Peyer's patch (tissue), 4 donors: ENCODE measurements at places on chromosomes 4 and X. TPM values are rescaled to one million over a fixed set of nuclear protein-coding genes. Genes with fewer than 3 reads are reported as not detected.

The ATP1B4 gene
- total RNA-seq = not detected

DNA sequence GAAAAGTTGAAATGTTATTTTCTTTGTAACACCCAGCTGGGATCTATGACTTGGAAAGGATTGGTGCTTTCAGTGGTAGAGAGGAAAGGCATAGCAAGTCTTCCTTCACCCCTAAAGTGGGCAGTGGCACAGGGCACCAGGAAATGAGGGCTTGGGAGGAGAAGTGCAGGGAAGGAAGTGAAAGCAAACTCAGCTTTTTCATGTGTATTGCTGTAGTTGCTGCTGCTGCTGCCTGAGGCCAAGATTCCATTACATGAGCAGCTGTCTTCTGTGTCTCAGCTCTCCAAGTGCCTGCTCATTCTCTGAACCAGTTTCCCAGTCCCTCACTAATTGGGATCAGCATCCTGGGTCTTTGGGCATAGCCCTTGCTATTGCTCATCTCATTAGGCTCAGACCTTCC lies 2.6 kb downstream of the HCCS start:
- DNase-seq = peak; percentile 26

The MAD2L1 gene
- 6.7 TPM for total RNA-seq

The FAM9C gene
- total RNA-seq = not detected

DNA sequence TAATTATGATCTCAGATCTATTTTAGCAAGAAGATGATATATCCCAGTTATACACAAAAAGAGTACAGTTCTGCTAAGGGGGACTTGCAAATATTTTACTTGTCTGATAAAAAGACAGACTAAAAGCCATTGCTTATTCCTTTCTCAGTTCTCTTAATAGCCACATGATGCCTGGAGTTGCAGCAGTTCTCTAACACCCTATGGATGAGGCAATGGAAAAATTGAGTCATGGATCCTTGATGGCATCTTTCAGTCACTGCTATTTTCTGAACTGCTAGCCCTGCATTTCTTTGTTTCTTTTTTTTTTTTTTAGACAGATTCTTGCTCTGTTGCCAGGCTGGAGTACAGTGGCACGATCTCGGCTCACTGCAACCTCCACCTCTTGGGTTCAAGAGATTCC lies 1956.7 kb downstream of the C4orf33 start:
- no peak for DNase-seq

DNA sequence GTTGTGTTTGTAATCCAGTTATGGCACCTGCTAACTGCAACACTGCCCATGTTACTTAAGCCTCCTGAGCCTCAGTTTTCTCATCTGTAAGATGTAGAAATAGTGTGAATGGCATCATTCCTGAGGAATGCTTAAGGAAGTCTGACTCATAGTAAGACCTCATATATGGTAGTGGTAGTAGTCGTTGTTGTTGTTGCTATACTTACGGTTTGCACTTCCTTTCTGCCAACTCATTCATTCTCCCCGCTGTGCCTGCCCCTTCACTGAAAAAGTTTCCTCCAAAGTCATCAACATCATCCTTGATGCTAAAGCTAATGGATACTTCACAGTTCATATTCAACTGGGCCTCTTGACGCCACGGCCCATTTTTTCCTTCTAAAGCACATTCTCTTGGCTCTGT lies 54.2 kb upstream of the SPANXN3 start:
- DNase-seq = no peak

DNA sequence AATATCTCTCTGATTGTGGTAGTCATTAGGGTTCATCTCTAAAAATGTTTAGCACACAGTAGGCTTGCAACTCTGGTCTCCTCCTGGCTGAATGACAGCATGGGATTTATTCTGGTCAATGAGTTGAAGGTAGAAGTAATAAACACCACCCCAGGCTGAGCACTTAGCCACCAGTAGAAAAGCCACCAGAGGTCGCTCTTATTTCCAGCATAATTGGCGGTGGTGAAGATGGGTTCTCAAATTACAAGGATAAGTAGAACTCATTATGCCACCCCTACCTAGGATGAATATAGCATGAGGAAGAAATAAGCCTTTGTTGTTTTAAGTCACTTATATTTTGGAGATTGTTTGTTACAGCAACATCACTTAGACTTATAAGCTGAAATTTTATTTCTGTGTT lies 302.7 kb downstream of the GPM6A start:
- DNase-seq = no peak

GRCh38 chrX:25851141-25851540 lies 287.0 kb upstream of the MAGEB18 start:
- DNase-seq = no peak

DNA sequence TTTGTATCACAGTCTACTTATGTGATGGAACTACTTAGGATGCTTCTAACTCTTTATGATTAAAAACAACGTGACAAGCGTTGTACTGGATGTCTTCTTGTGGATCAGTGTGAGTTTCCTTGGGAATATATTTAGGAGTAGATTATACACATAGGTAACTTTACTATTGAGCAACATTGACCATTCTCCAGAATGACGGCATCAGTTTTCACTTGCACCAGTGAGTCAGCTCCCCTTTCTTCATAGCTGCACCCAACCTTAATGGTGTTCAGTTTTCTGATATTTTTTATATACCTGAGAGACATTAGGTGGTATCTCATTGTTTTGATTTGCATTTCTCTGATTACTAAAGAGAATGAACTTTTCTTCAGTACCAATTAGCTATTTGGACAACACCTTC lies 343.9 kb downstream of the ADGRL3 start:
- no peak for DNase-seq

GRCh38 chr4:43855283-43855682 lies 593.3 kb downstream of the KCTD8 start:
- DNase-seq = no peak

- DNase-seq = no peak
These were observed 48.6 kb upstream of the RASSF6 start for GRCh38 chr4:73668782-73669201.

The CXCL10 gene
- 1.8 TPM for total RNA-seq

The C4orf36 gene
- total RNA-seq = 1.7 TPM

GRCh38 chr4:140003876-140004548 lies 150.0 kb downstream of the MAML3 start:
- no peak for DNase-seq

- no peak for DNase-seq
These were observed 684.0 kb upstream of the PRKX start for GRCh38 chrX:4397471-4397870.

The DCAF12L2 gene
- total RNA-seq = not detected

DNA sequence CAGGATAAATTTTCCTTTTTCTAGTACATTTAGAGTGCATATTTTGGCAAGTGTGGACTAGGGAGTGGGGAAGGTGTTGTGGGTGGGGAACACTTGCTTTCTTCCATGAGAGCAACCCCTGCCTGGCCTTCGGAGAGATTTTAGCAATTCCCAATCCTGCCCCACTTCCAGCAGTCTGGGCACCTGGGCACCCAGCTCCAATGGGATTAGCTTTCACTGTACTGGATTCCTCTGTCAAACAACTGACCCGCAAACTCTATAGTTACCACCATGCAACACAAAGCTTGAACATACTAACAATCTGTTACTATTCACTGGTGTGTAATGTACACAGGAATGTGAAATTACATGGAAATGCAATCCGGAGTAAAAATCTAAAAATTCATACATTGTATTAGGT lies 50.3 kb downstream of the SH3RF1 start:
- DNase-seq = no peak

The C1QTNF7 gene
- total RNA-seq = 2.4 TPM

DNA sequence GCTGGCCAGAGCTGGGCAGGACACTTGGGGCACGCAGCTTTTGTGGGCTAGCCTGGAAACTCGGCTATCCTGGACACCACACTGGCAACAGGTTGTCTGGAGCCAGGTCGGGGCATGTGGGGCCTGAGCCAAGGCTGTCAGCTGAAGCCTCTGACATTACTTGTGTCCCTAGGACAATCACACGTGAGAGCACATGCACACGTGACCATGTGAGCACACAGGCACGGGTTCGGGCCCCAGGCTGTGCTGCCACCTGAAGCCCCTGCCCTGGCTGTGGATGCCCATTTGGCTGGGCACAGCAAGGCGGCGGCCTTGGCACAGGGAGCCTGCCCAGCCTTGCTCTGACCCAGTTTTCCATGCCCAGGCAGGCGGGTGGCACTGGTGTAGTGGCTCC lies 8.7 kb upstream of the FGFR3 start:
- DNase-seq = no peak

- no peak for DNase-seq
These were observed 18.7 kb downstream of the FLNA start for GRCh38 chrX:154355776-154356140.

GRCh38 chr4:168822481-168822880 lies 187.6 kb downstream of the CBR4 start:
- DNase-seq = no peak

The HELT gene
- not detected for total RNA-seq

DNA sequence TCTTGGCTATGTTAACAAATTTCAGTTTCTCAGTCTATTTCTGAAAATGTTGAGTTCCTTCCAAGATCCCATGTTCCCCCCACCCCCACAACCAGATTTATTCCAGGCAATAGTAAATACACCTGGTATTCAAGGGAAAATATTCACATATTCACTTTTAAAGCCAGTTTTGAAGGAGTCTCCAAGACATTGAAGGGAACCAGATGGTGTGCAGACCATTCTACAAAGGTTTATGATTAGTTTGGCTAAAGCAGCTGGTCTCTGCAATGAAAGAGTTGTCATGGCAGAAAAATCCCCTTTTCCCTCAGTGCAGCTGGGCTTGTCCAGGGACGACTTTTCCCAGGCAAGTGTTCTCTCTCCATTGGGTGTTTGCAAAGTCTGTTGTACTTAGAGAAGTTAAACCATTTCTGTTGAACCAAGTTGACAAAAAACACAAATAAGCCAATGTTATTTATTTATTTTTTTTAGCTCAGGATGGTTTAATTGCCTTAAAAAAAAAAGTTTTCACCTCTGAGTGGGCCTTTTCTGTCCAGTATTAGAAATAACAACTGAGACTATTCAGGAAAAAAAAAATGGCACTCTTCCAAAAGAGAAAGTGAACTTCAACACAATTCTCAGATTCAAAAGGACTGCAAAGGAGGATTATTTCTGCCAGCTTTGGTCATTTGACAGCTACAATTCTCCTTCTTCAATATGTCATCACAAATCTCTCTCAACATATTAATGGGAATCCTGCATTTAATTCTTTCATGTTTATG lies 410.6 kb downstream of the IL1RAPL1 start:
- no peak for DNase-seq

- DNase-seq = no peak
These were observed 105.0 kb upstream of the ANKRD50 start for GRCh38 chr4:124817531-124817930.

GRCh38 chr4:27429364-27429871 lies 568.8 kb downstream of the STIM2 start:
- DNase-seq = no peak

The CC2D2A gene
- total RNA-seq = 7.3 TPM

DNA sequence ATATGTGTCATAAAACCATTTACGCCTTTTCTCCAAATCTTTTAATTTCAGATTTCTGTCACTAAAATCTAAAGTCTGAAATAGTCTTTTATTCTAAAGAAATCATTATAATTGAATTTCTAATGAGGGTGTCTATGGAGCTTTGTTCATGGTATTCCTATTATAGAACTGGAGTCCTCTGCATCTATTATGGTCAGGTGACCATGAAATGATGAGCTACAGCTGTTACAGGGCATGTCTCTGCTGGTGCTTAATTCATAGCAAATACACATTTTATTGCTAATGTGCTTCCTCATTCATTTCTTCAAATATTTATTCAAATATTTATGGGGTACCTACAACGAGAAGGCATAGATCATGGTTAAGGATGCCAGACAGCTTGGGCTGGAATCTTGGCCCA lies 126.1 kb downstream of the NAA11 start:
- DNase-seq = no peak

The SCML1 gene
- 19.3 TPM for total RNA-seq

- no peak for DNase-seq
These were observed 37.9 kb upstream of the OTUD4 start for GRCh38 chr4:145218251-145218650.

GRCh38 chrX:133566876-133567275 lies 151.6 kb upstream of the GPC4 start:
- no peak for DNase-seq

- DNase-seq = no peak
These were observed 774.0 kb upstream of the POU3F4 start for GRCh38 chrX:82734140-82734539.

DNA sequence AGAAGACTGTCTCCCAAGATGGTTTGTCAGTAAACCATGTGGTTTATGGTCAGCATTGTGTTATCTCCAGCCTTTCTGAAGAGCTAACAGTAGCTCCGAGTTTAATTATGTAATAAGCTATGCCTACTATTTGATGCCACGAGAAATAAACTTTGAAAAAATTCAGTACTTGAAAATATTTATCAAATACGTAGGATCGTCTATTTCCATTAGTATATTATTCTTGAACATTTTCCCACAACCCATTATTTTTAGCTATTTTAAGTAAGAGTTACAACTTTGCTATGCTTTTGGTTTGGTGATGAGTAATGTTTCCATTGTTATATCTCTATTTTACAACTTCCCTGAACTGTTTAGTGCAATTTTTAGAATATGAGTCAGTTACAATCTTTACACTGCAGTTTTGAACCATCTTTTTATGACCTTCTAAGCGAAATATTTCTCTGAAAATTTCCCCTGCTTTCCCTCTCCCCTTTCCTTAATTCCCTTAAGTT lies 44.5 kb upstream of the TRIM2 start:
- no peak for DNase-seq

GRCh38 chrX:104195489-104196084 lies 29.3 kb downstream of the FAM199X start:
- DNase-seq = no peak

The GLUD2 gene
- 4.0 TPM for total RNA-seq

DNA sequence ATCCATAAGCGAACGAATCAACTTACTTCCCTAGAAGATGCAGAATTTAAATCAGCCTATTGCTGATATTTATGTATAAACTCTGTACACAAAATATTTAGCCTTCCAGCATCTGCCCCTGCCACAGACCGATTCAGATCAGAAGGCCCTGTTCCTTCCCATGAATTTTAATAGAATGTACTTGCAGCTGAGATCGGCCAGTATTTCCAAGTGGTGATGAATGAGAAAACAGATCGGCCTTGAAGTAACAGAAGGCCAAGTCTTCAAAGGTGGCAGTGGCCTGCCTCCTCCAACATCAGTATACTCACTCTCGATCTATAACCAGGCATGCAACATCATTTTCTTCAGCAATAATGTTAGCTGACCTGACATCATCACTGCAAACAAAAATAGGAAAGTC lies 66.4 kb downstream of the PRKG2 start:
- DNase-seq = no peak

DNA sequence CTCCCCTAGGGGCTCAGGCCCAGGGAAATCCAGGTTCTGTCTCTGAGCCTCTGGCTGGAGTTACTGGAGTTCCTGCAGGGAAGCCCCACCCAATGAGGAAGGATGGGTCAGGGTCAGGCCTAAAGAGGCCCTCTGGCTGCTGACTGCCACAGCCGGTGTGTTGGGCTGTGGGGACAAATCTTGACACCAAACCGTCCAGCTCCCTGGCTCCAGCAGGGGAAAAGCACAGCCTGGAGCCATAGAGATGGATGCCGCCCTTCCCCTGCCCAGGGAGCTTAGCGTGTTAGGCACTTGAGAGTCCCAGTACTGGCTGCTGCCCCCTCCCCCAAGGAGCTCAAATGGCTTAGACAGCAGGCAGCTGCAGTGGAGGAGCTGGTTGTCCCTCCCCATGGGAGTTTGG lies 321.3 kb upstream of the LCORL start:
- DNase-seq = no peak

GRCh38 chr4:128512767-128513322 lies 225.2 kb upstream of the PGRMC2 start:
- DNase-seq = no peak

The PAK3 gene
- 0.19 TPM for total RNA-seq

GRCh38 chr4:2341911-2342652 lies 76.4 kb downstream of the ZFYVE28 start:
- DNase-seq = peak; percentile 6
